ENCODE measurements at places on chromosomes 7 and 10.

DNA sequence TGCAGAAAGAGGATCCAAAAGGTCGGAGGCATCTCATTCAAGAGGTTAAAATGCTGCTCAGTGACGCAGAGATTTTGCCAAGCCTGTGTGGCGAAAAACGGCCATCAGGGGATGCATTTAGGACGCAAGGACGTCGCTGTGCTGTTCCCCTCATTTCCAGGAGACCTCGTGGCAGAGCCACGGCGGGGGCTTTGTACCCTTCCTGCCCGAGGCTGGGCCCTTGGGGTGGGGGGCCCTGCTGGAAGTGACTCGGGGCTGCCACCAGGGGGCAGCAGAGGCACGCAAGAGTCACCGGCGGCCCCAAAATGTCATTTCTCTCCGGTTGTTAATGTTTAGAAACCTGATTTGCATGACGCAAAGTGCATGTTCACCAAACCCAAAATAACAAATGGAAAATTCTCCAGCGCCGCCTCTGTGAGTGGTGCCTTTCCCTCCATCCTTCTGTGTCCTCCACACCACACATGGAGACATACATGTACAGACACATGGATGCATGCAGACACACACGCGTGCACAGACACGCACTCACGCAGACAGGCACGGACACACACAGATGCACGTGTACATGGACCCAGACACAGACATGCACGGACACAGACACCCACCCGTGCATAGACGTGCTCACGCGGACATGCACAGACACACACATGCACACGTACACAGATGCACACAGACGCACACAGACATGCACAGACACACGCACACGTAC is 51.0 kb upstream of the NKX6-2 start:
- peak; percentile 55 for DNase-seq

DNA sequence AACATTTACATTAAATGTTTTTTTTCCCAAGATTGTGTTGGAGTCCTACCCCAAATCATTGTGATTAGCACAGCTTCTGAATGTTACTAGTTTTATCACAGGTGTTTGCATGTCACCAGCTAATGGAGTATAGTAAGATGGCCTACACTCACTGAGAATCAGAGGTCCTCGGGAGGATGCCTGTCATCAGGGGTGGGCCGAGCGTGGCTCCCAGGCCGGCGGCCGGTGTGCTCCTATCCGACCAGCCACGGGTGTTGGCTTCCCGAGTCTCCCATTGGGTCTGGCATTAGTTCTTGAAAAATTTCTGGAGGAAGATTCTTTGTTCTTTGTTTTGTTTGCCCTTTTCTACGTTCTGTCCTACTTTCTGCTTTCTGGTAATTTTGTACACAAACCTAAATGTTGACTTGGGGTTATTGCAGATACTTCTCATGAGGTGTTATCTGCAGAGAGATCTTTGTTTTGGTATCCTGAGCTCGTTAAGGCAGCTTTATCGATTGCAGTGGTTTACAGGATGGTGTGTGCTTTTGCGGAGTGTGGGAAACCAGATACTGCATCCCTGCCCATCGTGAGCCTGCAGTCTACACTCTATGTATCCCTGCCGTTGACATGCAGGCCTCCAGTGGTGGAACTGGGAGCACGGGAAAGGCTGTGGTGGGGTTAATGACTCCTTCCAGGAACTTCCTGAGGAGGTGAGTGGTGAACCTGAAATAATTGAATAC is 67.3 kb upstream of the DNAJB6 start:
- DNase-seq: no peak

DNA sequence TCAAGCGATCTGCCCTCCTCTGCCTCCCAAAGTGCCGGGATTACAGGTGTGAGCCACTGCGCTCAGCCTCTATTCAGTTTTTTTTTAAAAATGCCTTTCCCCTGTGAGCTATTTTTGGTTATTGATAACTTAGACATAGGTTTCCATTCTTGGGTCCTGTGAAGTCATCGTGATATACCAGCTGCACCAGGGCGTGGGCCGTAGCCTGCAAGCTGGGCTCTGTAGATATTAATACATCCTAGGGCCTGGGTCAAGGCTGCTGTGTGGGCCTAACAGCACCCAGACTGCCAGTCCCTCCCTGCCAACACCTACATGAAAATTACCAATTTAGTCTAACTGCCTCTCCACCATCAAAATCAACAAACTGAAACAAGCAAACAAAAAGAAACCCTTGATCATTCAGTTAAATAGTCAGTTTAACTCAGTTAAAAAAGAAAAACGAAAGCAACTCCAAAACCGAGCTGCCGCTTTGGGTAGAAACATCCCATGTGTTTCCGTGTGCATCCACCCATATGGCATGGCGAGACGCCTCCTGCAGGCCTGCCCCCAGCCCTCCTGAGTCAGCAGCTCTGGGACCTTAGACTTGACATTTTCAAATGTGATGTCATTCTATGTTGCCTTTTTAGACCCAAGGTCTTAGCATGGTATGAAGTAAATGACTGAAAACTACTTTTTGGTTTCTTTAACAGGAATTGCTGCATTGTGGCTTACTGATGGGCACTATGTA is 330.2 kb downstream of the GLRX3 start:
- no peak for DNase-seq

DNA sequence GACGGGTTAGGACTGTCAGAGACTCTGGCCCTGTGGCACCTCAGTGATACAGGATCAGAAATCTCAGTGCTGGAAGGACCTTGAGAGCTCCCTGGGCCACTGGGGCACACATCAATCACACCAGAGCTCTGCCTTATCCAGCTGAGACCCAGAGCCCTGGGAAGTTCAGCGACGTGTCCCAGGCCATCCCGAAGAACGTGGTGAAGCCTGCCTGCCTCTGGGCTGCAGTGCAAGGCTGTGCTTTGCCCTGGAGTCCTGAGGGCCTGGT is 79.8 kb upstream of the MGMT start:
- DNase-seq: no peak

DNA sequence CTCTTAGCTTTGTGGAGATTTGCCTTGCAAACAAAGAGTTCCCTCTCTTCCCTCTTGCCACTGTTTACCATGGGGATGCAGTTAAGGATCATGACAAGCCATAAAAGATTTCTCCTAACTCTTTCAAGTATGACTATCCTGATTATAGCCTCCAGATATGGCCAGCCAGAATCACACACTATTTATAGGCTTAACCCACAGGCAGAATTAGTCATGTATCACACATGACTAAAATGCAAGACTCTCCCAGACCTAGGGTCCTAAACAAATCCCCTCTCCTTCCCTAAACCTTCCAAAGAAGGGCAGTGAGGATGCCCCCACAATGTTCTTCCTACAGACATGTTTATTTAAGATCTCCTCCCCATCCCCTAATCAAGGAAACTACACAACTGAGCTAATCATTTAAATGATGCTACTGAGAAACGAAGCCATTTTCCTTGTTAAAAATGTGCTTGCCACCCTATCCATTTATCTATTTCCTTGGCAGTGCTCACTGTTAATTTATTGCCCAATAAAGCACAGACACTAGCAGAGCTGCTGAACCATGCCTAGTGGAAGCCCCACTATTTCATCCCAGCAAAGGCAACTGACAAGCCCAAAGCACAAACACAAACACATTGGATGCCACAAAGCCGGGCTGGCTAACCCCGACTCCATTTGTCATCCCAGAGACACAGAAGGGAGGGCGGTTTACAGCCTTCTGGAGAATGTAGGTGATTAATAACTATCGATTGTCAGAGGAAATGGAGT is 363.4 kb downstream of the KCNMA1 start:
- DNase-seq: no peak

- DNase-seq: no peak
Observed at GRCh38 chr10:10758306-10758705, 259.4 kb upstream of the CELF2 start.

GRCh38 chr7:149071641-149072437 is 18.7 kb downstream of the ZNF786 start:
- DNase-seq: peak; percentile 60

GRCh38 chr10:121624836-121625486 is 26.7 kb upstream of the FGFR2 start:
- DNase-seq: no peak

- no peak for DNase-seq
Observed at GRCh38 chr10:124008681-124009080, 84.7 kb downstream of the CHST15 start.

- DNase-seq: no peak
Observed at GRCh38 chr7:2566348-2566889, 7.6 kb downstream of the IQCE start.

DNA sequence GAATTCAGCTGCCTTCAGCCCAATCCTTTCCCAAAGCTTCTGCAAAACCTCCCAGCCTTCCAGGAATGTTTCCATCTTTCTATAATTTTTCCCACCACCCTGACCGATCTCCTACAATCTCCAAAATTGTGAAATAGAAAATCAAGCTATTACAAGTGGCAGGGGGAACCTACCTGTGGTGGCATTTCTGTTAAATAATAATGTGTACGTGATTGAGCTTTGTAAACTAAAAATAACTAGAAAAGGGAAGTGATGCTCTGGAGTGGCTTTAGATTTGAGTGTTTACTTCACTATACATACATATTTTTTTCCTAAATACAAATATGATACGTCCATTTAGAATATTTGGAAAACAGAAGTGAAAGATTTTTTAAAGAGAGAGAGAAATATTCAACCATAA is 593.6 kb downstream of the GRM8 start:
- no peak for DNase-seq

- peak; percentile 31 for DNase-seq
Observed at GRCh38 chr7:21507627-21508343, 35.1 kb upstream of the DNAH11 start.

DNA sequence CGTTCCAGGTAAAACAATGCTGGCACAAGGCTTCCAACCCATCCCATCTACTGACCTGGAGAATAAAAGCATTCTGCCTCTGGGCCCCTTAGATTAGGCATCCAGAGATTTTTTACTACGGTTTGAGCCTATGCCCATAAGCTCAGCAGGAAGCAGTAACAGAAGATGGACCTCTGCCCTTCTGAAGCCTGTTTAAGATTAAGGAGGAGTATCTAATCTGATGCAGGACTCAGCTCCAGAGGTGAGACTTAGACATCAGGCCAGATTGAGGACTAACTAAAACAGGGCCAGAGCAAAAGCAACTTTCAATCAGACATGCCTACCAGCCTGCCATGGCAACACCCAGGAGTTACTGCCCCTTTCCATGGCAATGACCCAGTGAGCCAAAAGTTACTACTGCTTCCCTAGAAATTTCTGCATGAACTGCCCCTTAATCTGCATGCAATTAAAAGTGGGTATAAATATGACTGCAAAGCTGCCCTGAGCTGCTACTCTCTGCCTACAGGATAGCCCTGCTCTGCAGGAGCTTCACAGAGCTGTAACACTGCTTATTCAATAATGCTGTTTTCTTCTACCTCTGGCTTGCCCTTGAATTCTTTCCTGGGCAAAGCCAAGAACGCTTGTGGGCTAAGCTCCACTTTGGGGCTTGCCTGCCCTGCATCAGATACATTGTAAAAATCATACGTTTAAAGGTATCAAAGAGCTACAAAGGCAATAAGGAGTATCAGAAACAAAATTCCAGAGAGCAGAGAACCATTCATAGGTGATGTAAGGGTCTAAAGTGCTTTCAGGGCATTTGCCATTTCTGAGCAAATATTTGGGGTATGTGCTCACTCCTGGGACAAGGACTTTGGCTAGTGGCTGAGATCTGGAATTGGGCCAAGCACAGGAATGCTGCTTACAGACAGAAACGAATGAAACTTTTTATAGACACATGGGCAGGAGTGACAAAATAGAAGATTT is 25.0 kb upstream of the CNNM1 start:
- DNase-seq: no peak

- no peak for DNase-seq
Observed at GRCh38 chr7:152654971-152655370, 21.0 kb downstream of the XRCC2 start.

DNA sequence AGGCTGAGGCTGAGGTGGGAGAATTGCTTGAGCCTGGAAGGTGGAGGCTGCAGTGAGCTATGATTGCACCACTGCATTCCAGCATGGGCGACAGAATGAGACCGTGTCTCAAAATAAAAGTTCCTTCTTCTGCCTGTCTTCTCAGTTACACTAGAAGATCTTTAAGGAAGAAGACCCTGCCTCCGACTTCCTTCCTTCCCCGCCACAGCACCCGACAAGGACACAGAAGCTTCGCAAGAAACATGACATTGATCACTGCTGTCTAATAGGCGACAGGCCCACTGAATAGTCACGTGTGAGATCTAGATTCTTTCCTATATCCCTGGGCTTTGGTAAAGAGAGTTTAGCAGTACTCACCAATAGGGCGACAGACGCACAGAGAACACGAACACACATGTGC is 118.2 kb downstream of the PRPF18 start:
- no peak for DNase-seq

DNA sequence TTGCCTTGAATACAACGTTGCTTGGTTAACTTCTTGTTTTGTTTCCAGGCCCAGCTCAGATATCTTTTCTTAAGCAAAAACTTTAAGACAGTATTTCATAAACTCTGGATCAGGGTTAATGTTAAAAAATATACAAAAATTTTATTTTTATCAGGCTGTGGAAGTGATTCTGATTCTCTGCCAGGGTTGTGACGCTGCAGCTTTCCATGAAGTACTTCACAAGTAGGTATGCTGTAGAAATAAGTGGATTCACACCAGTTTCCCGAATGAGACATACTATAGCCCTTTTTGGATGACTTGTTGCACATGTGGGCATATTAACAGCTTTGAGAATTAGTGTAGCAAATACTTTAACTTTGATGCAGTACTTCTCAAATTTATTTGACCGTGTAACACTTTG is 70.1 kb downstream of the CDK14 start:
- no peak for DNase-seq
